ENCODE measurements at places on chromosomes 6 and 20.

- DNase-seq = no peak
Measured at GRCh38 chr6:125722886-125723285, 26.5 kb upstream of the HEY2 start.

- DNase-seq = no peak
Measured at GRCh38 chr20:11783102-11783850, 134.4 kb upstream of the BTBD3 start.

DNA sequence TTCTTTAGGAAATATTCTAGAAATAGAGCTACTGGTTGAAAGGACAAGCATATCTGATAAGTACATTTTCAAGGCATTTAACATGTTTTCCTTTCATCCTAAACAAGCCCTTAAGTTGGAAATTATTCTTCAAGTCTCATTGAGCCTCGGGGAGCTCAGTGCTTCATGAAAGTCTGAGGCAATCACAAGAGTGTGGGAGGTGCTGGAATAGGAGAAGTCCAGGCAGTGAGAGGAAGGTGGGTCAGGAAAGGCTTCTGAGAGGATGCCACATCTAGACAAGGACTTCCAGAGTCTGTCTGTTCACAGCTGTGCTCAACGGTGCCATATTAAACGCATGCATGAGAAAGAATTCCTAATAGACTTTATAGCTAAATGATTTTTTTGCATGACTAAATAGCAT, 69.8 kb downstream of the CD83 start:
- no peak for DNase-seq

DNA sequence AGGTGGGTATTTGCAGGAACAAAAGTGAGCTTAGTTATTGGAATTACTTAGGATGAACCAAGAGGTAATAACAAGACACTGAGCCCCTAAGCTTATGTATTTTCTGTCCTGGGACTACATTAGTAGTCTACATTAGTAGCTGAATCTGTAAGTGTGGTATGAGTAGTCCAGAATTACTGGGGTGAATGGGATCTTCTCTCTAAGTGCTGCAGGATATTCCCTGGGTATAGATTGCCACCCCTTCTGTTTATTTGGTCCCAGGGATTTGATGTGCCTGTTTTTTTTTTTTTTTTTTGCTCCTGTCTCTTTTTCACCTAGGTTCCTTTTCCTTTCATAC, 5.9 kb downstream of the CD2AP start:
- no peak for DNase-seq

DNA sequence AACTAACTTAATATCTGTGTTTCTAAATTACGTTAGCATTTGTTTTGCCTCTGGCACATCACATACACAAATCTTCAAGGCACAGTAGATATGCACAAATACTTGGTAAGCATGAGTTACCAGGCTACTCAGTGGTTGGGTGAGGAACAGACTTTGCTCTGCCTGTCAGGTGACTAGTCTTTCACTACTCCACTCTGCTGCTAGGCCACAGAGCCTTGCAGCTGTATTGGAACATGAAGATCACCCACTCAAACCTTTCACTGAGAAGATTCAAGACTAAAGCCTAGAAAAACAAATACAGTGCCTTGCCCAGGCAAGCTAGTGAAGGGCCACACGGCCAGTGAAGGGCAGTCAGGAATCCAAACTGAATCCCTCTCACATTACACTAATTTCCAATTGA, 47.0 kb downstream of the DTNBP1 start:
- no peak for DNase-seq

- no peak for DNase-seq
Measured at GRCh38 chr6:136859430-136859829, 37.0 kb downstream of the PEX7 start.

All from activated T-helper 2 cell treated with anti-CD3 and anti-CD28 coated beads, Interferon-gamma antibody, Interleukin-2, Interleukin-4, amounts not matched to agents 10 μg/mL and 5 μg/mL and 100 μg/mL, durations not matched to agents 14 hours and 24 hours and 36 hours (primary cell).